ENCODE measurements at places on chromosomes 6 and 20.
A peak's percentile ranks its signal among the peaks of the same experiment; 100 is the strongest.

DNA sequence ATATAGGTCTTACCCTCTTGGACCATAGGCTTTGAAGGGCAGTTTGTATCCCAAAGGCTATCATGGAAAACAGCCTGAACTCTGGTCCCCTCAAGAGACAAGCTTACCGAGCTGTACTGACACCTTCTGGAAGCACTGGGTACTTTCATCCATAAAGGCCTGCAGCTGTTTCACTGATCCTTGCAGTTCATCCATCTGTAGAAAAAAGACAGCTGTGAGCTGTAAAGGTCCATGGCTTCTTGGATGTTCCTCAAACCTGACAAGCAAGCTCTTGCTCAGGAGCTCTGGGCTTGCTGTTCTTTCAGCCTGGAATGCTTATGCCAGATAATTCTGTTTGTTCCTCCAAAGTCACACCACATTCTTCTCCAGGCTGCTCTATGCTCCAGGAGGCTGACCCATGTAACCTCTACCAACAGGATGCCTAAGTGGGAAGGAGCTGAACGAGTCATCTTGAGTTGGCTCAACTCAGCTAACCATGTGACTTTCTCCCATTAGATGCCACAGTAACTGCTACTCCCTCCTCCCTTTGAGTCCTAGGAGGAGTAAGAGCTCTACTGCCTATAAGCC is 8.8 kb upstream of the NDRG3 start:
- peak; percentile 75 for DNase-seq

- no peak for DNase-seq
These were observed 11.0 kb downstream of the HRH3 start for GRCh38 chr20:62208795-62209755.

DNA sequence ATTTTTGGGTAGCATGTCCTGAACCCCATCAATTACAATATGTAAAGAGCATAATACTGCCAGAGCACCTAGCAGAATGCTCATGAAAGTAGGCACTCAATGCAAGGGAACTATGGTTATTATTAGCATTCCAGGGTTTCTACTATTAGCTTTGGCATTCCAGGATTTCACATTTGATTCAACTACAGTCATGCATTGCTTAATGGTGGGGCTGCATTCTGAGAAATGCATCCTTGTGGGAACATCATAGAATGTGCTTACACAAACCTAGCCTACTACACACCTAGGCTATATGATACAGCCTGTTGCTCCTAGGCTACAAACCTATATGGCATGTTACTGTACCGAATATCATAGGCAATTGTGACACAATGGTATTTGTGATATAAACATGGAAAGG is 247.8 kb downstream of the CD83 start:
- peak; percentile 71 for DNase-seq

GRCh38 chr20:53839423-53840176 is 230.8 kb downstream of the BCAS1 start:
- no peak for DNase-seq

GRCh38 chr20:49995586-49995985 is 12.8 kb downstream of the SNAI1 start:
- DNase-seq = no peak

All from AG10803 (cell line).